ENCODE measurements at places on chromosomes 3 and 15. TPM values are rescaled to one million over a fixed set of nuclear protein-coding genes. Genes with fewer than 3 reads are reported as not detected.

Gene TICRR
- 0.15 TPM for total RNA-seq

Gene SYNM
- 6.9 TPM for total RNA-seq

Gene IRAK2
- total RNA-seq = 1.8 TPM

Gene CTDSPL
- 22.4 TPM for total RNA-seq

Gene P2RY1
- 17.6 TPM for total RNA-seq

Gene LRTM1
- total RNA-seq = not detected

Gene CCDC33
- 24.7 TPM for total RNA-seq

Gene LMCD1
- 142 TPM for total RNA-seq

Gene CCDC80
- 256 TPM for total RNA-seq

Gene MME
- total RNA-seq = 0.56 TPM

Gene ADGRG7
- total RNA-seq = not detected

Gene GXYLT2
- total RNA-seq = 43.7 TPM

Gene SMAD6
- total RNA-seq = 20.3 TPM

Gene ZFYVE19
- total RNA-seq = 16.0 TPM

Gene RETNLB
- total RNA-seq = not detected

Gene TLR9
- total RNA-seq = 0.50 TPM

Gene KCNAB1
- total RNA-seq = 3.1 TPM

Gene DAZL
- total RNA-seq = not detected

Gene OCA2
- total RNA-seq = 0.68 TPM

Gene HRH1
- total RNA-seq = 10.4 TPM

Gene SLC33A1
- total RNA-seq = 35.4 TPM

Gene NRG4
- total RNA-seq = 0.20 TPM
